ENCODE measurements at places on chromosomes 16 and 17.

DNA sequence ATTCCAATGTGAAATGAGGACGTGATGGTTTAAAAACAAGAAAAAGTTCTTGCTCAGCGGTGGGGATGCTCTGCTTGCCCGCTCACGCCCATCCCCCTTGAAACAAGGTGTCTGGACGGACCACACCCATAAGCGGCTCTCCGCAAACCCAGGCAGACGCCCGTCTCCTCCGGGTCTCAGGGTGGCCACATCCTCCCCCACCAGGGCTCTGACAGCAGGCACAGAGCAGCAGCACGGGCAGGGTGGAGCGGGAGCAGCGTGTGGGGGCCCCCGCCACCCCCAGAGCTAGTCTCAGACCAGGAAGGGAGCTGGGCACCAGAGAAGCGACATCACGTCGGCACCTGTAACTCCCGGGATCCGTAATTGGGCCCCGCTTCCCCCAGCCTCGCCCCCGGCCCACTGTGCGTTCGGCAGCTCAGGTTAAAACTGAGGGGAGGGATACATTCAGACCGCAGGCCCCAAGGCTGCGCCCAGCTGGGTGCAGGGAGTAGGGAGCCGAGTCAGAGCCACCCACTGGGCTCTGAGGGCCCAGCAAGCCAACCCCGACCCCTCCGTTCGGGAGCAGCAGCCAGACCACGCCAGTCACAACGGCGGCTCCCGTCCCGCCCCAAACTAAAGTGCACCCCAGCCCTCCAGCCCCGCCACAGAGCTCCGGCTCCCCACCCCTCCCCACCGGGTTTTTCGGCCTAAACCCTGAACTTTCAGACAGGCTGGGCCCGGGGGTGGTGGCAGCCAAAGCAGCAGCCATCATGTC is 22.0 kb downstream of the CLUH start:
- no peak for DNase-seq

DNA sequence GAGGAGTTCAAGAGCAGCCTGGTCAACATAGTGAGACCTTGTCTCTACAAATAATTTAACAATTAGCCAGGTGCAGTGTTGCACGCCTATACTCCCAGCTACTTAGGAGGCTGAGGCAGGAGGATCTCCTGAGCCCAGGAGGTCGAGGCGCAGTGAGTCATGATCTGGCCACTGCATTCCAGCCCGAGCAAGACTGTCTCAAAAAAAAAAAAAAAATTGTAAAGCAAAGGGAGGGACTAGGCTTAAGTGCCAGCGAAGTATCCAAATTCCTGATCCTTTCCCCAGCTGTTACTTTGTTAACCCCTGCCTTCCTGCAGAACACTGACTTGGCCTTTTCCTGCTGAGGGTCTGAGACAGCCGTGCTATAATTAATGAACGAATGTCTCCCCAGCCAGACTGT is 2.7 kb downstream of the GDPD3 start:
- DNase-seq = peak; percentile 73

GRCh38 chr16:11491524-11491923 is 95.2 kb downstream of the LITAF start:
- DNase-seq = no peak

DNA sequence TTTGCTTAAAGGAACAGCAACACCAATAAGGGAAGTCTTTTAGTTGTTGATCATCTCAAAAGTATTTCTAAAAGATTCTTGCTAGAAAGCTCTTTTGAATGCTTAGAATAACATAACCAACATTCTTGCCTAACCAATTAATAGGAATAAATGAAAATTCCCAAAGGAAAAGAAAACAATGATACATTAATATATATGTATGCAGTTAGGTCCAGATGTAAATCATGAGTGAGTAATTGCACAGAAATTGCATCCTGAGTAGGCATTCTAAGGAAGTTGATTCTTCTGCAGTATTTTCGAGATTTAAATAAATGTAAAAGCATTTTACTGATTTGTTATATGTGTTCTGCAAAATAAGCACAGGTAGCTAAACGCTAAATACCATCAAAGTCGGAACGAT is 22.1 kb downstream of the COX10 start:
- DNase-seq = peak; percentile 38

- DNase-seq = peak; percentile 46
Measured at GRCh38 chr17:68697850-68698361, 96.7 kb upstream of the FAM20A start.

DNA sequence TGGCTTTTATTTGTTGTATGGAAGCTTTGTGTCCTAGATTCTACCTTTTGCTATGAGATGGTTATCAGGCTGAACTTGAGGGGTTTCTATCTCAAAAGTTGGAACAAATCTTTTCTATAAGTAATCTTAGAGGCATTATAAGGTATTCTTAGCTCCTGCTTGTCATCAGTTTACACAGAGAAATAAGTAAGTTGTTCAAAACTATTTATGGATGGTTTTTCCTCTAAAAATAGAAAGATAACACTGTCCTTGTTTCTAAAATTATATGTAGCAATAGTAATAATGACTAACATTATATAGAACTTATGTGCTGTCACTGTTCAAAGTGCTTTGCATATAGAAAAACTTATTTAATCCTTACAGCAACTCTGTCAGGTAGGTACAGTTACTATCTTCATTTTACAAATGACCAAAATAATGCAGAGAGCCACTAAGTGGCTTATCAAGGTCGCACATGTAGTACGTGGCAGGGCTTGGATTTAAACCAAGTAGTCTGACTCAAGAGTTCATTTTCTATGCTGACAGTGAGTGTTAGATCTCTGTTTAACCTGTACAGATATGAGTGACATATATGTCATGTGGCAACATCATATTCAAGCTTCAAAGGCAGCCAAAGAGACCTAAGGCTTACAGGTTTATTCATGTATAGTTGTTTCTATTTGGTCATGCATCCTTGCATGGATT is 59.0 kb downstream of the PHKB start:
- no peak for DNase-seq

DNA sequence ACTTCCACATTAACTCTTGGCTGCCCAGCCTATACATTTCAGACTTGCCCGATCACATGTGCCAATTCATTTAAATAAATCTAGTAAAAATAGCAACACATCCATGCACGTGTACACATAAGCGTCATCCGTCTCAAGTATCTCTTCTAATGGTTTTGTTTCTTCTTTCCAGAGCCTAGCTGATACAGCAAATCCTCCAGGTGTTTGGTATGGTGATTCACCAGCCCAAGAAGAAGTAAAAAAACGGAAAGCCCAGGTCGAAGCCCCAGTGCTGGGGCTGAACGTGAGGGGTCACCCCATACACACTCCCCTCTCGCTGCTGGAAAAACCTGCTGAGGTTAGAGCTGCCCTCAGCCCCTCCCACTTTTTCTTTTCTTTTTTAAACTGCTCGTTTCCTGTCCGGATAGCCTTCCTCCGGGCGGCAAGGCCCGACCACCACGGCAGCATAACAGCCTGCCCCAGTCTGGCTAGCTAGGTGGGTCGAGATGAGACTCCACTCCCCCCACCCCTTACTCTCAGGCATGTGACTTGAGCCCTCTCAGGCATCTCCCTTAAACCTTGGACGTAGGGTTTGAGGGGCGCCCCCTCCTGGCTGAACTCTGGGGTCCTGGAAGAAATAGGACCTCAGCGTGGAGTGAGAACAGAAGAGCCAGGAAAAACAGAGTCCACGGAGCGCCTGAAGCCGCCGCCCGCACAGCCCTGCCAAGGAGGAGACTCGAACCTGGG is 13.9 kb upstream of the OR1F1 start:
- DNase-seq = no peak

DNA sequence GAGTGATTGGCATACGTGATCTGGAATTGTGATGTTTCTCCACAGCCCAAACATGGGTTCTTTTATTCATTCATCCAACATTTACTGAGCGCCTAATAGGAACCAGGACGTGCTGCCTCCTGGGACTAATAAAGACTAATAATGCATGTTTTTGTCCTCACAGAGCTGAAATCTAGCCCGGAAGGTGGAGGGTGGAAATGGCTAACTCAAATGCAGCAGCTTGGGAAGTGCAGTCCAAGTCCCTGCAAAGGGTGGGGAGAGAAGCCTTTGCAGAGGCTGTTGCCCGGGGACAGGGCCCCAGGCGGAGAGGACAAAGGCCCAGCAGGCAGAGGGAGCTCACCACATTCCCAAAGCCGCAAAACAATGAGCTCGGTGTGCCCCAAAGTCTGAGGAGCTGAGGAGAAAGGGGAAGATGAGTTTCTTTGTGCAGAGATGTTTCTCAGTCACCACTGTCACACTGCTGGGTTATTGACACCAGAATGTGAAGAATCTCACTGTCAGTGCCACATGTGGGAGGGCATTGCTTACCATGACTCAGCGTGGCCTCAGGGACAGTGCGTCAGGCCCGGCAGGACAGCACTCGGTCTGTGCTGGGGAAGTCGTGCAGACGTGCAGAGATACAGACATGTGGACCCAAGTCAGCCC is 118.2 kb upstream of the CHMP6 start:
- DNase-seq = peak; percentile 43

DNA sequence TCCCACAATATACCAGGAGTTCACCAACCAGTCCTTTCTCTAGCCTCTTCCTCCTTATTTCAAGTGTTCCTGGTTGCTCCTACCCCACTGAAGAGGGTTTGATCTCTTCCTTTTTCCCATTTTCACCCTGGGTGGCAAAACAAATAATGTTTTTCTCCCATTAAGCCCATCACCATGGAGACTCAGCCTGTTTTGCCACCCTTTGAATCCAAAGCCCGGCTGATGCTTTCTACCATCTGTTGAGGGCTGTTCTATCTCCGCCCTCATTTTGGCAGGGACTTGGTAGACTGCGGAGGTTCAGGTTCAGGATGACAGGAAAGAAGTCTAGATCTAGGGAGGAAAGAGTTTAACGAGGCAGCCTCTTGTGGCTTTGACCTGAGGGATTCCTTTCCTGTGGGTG is 2.6 kb downstream of the DNAH2 start:
- no peak for DNase-seq

DNA sequence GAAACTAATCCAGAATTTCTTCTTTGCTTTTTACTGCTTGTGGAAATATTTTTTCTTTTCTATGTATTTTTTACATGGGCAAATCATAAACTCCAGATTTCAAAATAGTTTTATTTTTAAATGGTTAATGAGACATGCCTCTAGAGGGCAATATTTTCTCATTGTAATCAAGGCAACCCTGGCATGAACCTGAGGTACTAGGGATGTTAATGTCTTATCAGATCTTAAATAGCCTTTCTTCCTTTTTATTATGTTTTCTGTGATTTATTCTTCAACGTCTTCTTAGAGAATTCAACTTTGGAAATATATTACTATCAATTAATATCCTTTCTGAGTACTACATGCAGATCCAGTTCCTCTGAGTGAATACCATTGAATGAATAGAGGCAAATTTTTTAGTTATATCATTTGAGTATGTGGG is 324.7 kb downstream of the BCAS3 start:
- peak; percentile 21 for DNase-seq

GRCh38 chr16:48999044-48999443 is 282.6 kb downstream of the CBLN1 start:
- no peak for DNase-seq

- no peak for DNase-seq
Measured at GRCh38 chr16:10314811-10315210, 71.0 kb upstream of the ATF7IP2 start.

DNA sequence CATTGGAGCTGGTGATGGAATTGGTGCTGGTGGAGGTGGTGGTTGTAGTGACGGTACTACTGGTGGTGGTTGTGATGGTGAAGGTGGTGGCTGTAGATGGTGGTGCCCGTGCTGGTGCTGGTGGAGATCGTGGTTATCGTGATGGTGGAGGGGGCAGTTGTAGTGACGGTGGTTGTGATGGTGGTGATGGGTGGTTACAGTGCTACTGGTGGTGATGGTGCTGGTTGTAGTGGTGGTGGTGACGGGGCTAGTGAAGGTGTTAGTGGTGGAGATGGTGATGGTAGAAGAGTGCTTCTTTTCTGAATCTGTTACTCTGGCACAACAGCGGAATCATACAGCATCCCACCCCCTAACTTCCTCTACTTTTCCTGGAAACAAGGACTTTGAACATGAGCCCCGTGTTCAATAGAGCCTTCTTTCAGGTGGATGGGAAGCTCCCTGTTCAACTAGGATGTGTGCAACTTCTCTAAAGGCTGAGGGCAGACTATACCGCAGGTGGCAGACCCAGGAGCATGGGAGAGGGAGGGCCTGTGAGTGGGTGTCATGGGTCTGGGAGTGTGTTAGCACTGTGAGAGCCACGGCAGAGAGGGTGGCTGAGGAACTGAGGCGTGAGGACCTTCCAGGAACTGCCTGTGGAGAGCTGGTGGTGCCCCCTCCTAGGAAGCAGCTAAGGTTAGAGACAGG is 8.2 kb downstream of the TBX21 start:
- DNase-seq = no peak

DNA sequence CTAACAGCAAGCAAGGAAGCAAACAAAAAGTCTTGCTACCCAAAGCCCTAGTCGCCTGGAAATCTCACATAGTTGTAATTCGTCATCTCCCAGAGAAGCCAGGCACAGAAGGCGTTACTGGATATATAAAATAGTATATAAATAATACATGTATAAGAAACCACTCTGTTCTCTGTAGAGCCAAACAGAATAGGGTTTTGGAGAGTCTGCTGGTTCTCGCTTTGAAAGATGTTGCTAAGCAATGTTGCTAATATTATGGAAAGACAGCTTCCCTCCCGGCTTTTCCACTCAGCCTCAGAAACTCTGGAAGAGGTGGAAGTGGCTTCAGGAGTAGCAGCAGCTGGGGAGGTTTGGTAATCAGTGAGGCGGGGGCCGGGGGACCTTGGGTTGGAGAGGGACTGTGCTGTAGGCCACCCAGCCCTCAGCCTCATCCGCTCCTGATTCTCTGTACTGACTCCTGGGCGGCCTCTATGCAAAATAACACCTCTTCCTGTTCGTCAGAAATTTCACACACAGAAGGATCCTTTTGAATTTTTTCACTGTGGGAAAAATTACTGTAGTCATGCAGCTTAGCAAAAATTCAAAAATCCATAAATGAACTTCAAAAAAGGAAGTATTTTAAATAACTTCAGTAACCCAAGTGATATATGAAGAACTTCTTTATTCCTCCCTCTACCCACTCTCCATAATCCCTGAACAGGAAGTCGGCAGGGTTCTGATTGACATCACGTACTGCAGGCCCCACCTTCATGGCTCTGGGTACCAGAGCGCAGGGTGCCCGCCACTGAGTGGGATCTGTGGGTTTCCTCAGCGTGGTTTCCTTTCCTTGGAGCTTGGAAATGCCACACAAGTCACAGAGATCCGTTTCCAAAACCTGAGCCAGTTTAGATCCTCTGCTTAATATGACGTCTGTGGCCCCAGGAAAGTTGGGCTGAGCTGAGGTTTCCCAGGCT is 51.4 kb downstream of the RAP1GAP2 start:
- DNase-seq = no peak

Data from muscle of back (tissue), 13 donors.